ENCODE measurements at places on chromosomes 1 and 21.

GRCh38 chr1:169586067-169586394 lies 250 bp downstream of the F5 start:
- DNase-seq = no peak

DNA sequence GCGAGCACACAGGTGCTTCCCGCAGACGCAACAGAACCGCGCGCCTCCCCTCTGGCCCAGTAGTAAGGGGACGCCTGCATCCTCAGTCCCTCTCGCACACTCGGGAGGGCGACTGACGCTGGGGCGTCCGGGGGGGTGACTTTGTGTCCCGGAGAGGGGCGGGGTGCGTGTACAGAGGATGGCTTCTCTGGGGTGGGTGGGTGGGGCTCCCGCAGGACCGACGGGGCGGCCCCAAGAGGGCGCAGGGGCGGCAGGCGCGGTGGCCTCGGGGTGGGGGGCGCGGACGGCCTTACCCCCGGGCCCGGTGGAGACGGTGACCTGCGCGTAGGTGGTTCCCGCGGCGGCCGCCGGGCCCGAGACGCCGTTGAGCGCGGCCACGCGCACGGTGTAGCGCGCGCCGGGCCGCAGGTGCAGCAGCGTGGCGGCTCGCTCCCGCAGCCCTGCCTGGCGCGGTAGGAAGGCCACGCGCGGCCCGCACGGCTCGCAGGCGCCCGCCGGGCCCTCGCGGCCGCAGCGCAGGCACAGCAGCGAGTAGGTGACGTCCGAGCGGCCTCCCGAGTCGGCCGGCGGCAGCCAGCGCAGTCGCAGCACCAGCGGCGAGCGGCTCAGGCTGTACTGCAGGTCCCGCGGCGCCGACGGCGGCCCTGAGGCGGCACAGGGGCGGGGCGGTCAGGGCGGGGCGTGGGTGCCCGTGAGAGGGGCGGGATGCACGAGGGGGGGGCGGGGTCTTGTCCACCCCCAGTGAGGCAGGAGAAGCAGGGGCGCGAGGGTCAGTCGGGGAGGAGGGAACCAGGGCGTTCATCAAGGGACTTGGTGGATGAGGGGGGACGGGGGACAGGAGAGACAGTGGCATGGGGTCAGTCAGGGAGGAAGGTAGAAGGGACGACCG lies 12.1 kb downstream of the EPHA10 start:
- DNase-seq = no peak

GRCh38 chr1:205186191-205186590 lies 25.3 kb downstream of the DSTYK start:
- DNase-seq = no peak

DNA sequence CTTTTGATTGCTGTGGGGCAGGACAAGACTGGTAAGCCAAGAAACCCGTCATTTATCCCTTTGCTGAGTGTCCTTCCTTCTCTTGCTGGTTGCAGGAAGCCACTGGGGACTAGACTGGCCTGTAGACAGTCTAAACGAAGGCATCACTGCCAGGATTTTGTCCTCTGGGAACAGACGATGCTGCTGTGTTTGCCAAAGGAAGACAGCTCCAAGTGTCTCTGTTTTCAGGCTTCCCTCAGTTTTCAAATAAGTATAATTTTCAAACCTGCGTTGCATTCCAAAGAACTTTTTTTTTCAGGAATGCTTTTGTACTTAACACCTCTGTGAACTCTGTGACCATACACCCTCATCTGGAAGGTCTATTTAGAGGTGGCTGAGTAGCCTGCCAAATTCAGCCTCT lies 269.4 kb downstream of the HLX start:
- DNase-seq = no peak

DNA sequence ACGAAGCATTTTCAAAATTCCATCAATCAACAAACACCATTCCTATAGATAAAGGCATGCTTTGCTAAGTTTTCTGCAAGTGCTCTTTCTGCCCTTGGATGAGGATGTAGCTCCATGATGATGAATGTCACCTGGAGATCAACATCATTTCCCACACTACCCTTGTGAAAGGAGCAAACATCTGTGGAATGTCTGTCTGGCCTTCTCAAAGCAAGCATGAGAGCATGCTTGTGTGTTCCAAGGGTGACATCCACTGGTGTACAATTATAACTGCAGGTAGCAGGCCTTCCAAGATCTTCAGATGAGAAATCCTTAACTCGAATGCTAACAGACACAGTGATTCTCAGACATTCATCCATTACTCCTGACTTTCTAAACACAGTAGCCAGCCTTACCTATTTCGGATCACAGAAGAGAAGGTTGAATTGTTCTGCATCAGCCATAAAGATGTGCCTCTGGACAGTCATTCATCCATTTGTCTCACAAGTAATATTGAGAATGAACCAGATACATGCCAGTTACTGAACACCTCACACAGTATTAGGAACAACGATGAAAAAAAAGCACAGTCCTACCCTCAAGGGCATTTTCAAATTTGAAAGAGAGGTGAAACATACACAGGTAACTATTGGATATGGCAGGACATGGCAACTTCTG lies 162.4 kb downstream of the TPR start:
- no peak for DNase-seq

- DNase-seq = no peak
These were observed 11.9 kb upstream of the COL18A1 start for GRCh38 chr21:45393021-45393420.

- no peak for DNase-seq
These were observed 333.8 kb downstream of the PTPRU start for GRCh38 chr1:29569971-29570634.

DNA sequence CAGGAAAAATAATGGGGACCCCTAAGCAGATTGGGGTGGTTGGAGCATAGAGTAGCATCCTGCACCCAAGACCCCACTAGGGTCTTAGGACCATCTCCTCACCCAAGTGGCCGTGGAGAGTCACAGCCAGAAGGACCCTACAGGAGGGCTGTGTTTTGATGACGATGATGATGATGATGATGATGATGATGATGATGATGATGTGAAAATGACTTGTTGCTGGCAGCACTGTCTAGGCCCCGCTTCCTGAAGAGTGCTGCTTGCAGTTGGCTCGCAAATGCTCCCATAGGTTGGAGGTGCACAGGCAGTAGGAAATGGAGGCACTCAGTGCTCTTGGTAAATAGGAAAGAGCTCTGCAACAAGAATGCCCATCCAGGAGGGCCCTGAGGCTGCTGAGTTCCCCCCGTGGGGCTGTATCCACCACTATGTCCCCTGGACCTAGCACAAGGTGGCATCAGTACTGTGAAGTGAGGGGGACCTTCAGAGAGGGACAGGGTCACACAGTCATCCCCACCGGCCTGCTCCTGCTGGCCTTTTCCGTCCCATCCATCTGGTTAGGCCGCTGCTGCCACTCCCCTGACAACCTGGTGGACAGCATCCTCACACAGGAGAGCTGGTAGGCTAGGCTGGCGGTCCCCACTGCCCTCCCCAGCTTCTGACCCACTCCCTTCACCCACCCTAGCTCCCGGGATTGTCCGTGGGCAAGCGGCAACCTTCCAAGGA lies 139.6 kb downstream of the FOXD2 start:
- no peak for DNase-seq

DNA sequence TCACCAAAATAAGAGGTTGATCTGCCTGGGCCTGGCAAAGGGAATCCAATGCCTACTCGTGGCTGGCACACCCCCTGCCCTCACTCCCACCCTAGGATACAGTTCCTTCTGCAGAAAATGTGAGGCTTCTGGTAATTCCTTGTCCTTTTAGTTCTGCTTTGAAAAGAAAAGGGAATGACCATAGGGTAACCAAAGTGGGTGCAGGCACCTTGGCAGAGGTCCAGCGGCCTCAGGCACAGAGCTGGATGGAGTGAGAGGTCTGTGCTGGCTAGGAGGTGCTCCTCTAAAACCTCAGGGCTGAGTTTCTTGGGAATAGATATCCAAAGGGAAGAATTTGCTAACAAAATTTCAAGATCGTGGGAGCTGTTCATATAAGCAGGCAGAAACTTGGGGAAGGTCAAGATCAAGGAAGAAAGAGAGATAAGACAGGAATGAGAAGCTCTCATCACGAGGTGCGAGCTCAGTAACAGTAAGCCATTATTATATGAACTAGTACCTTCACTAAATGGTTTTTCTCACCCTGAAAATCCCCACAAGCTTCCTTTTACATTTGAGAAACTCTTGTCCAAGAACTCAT lies 293.1 kb upstream of the LYPLAL1 start:
- DNase-seq = no peak

DNA sequence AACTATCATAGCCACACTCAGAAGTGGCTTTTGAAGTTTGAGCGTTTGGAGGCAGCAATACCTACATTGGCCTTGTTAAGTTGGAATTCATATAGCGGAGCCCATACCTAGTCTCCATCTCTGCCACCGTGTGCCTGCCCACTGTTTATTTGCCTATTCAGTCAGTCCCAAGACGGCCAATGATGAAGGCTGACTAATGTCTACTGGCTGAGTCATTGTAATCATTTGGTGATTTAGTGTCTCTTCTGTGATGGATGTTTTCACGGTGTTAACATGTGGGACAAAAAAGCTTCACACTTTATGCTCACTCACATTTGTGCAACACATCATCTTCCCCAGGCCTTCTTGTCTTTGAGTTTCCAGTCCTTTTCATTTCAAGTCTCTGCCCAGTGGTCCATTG lies 92.6 kb upstream of the PBX1 start:
- DNase-seq = no peak

- no peak for DNase-seq
These were observed 28.7 kb downstream of the MRPL37 start for GRCh38 chr1:54228638-54229079.

DNA sequence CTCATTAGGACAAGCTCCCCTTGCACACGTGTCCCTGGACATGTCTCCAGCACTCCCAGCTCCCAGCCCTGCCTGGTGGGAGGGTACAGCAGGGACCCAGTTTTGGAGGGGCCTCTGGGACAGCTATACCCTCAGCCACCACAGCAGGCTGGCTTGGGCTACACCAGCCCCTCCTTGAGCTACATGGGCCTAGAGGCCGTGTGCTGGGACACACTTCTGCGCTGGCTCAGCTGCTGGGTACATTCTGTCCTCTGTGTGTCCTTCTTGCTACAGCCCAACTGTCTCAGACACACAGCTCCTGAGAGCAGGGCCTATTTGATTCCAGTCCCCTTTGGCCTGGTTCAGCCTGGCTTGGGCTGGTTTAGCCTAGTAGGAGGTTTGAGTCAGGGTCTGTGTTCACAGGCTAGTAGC lies 26.7 kb downstream of the DMAP1 start:
- no peak for DNase-seq

- no peak for DNase-seq
These were observed 8.1 kb downstream of the CCSAP start for GRCh38 chr1:229334716-229335115.
